WTC11 (cell line): ENCODE measurements at places on chromosomes 6 and 20. TPM values are rescaled to one million over a fixed set of nuclear protein-coding genes. Genes with fewer than 3 reads are reported as not detected.

GRCh38 chr20:46631874-46632446 is 19.3 kb downstream of the SLC13A3 start:
- no peak overlapping the region for H3K27ac ChIP-seq
- H3K4me3 ChIP-seq = no peak overlapping the region
- no peaks in the 10 kb centered on the region; the same call in 1 of the 2 replicates for H3K27me3 ChIP-seq
- peaks cover 12% of the 10 kb centered on the region for H3K36me3 ChIP-seq
- peaks cover 11% of the 10 kb centered on the region for H3K4me1 ChIP-seq

DNA sequence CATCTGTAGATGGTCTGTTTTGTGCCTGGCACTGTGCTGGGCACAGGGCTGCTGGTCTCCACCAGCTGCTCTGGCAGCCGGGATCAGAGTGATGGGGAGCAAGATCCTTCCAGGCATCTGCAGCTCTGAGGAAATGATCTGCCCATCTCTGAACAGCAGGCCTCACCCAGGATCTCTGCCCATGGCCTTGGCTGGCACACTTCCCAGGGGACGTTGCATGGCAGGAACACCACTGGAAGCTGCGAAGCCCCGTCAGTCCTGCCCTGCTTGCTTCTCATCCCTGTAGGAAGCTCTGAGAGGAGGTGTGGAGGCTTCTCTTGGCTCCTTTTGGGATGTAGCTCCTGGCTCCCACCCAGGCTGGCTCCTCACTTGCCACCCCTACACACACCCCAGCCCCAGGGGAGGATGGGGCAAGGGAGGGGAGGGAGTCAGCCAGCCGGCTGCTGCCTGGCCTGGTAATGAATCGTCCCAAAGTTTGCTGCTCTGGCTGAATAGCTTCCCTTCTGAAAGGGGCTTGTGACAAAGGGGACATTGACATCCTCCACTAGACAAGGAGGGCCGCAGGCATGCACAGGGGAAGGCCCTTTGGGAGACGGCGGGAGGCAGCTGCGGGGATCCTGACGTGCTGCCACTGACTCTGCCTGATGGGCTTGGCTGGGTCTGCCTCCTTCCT is 108.9 kb downstream of the VEGFA start:
- peaks cover 14% of the 10 kb centered on the region for H3K4me1 ChIP-seq
- no peaks in the 10 kb centered on the region for H3K27me3 ChIP-seq
- no peak for DNase-seq
- no peak overlapping the region for H3K27ac ChIP-seq
- no peaks in the 10 kb centered on the region for H3K36me3 ChIP-seq

DNA sequence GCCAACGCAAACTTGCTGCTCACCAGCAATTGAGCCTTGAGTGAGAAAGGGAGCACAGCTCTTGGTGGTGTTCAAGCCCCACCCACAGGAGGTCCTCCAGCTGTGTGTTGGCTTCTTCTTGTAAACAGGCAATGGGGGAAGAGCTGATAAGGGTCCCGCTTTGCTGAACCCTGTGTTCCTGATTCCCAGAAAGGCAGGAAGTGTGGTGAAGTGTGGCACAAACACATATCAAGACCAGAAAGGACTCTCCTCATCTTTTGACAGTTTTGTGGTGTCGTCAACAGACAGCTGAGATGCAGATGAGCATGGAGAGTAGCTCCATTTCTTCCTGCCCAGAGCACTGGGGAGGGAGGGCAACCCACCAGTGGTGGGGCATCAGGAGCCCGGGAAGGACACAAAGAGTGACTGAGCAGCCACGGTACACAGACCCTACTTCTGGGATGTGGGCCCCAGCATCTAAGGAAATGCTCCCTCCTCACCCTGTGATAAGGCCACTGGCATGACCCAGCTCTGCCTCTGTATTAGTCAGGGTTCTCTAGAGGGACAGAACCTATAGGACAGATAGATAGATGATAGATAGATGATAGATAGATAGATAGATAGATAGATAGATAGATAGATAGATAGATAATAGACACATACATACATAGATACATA is 188.9 kb upstream of the TAB2 start:
- no peak for DNase-seq
- H3K36me3 ChIP-seq = no peaks in the 10 kb centered on the region
- no peak overlapping the region for H3K27ac ChIP-seq
- no peaks in the 10 kb centered on the region for H3K4me1 ChIP-seq

PTCRA gene
- not detected in 3 replicates for total RNA-seq

SLPI gene
- total RNA-seq = 0.60 to 0.78 TPM (median 0.74 TPM) in 3 replicates

ABHD16B gene
- 0.11 TPM in 1 of 3 replicates, not detected in the others for total RNA-seq

RNF182 gene
- 4.4 to 7.1 TPM (median 6.7 TPM) in 3 replicates for total RNA-seq

DNA sequence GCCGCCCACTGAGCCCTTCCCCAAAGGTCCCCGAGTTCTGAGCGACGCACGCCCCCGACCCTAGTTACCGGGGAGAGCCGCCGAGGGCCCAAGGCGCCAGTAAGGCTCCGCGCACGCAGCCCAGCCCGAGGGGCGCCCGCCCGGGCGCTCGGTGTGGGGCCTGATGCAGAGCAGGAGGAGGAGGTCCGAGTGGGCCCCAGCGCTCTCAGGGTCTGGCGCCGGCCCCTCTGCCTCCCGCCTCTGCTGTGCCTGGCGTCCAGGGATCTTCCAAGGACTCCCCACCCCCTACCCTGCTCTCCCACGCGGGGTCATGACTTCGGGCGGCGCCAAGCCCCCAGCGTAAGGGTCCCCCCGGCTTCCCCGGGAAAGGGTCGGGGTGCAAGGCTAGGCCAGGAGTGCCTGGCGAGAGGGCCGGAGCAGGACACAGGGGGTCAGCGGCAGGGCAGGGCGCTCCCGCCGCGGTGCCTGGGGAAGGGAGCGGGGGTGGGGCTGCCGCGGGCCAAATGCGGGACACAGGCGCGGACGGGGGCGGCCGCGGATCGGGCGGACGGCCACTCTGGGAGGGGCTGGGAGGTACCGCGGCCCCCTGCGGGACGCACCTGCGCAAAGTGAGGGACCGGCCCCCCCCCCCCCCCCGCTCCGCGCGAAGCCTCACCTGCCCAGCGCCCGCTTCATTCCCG is 637 bp downstream of the ABHD12 start:
- H3K27ac ChIP-seq = no peak overlapping the region; the same call in 1 of the 2 replicates
- no peaks in the 10 kb centered on the region for H3K27me3 ChIP-seq
- DNase-seq = peak; percentile 51
- H3K4me3 ChIP-seq = peak overlapping the region; percentile 86

C6orf132 gene
- 38.1 to 52.6 TPM (median 38.2 TPM) in 3 replicates for total RNA-seq

GRCh38 chr6:43673444-43674084 is 14.0 kb downstream of the MRPS18A start:
- H3K4me1 ChIP-seq = peaks cover 20% of the 10 kb centered on the region
- H3K27me3 ChIP-seq = no peaks in the 10 kb centered on the region
- H3K36me3 ChIP-seq = peaks cover 59% of the 10 kb centered on the region
- H3K27ac ChIP-seq = no peak overlapping the region
- H3K4me3 ChIP-seq = no peak overlapping the region

DNA sequence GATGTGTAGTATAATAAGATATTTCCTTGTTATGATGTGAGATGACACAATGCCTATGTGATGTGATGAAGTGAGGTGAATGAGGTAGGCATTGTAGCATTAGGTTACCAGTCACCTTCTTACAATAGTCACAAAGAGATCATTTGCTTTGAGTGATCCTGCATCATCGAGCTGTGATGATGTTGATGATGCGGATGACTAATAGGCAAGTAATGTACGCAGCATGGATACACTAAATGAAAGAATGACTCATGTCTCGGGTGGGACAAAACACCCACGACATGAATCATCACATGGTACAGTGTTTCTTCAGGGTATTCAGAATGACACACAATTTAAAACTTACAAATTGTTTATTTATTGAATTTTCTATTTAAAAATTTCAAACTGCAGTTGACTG is 806.3 kb upstream of the GJE1 start:
- H3K4me3 ChIP-seq = no peak overlapping the region
- H3K4me1 ChIP-seq = no peaks in the 10 kb centered on the region
- no peaks in the 10 kb centered on the region for H3K27me3 ChIP-seq
- no peaks in the 10 kb centered on the region for H3K36me3 ChIP-seq

DNA sequence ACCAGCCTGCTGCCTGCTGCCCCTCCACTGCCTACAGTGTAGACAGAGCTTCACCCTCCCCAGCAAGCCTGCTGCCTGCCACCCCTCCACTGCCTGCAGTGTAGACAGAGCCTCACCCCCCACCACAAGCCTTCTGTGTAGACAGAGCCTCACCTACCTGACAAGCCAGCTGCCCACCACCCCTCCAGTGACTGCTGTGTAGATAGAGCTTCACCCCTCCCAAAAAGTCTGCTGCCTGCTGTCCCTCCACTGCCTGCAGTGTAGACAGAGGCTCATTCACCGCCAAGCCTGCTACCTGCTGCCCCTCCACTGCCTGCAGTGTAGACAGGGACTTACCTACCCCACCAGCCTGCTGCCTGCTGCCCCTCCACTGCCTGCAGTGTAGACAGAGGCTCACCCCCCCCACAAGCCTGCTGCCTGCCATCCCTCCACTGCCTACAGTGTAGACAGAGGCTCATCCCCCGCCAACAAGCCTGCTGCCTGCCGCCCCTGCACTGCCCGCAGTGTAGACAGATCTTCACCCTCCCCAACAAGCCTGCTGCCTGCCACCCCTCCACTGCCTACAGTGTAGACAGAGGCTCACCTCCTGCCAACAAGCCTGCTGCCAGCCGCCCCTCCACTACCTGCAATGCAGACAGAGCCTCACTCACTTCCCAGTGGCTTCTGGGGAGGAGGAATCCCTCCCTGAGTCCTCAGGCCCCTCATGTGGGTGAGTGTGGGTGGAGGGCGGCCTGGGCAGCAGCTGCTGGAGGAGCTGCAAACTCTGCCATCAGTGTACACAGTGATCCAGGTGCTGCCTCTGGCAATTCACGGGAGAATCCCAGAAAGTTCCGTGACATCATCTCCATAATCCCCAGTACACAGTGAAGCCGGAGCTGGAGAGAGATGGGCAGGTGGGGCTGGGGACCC is 140.9 kb downstream of the DLL1 start:
- no peak for DNase-seq
- peaks cover under 1% of the 10 kb centered on the region for H3K36me3 ChIP-seq
- no peak overlapping the region for H3K4me3 ChIP-seq
- H3K27ac ChIP-seq = no peak overlapping the region
- peaks cover 36% of the 10 kb centered on the region for H3K4me1 ChIP-seq

DNA sequence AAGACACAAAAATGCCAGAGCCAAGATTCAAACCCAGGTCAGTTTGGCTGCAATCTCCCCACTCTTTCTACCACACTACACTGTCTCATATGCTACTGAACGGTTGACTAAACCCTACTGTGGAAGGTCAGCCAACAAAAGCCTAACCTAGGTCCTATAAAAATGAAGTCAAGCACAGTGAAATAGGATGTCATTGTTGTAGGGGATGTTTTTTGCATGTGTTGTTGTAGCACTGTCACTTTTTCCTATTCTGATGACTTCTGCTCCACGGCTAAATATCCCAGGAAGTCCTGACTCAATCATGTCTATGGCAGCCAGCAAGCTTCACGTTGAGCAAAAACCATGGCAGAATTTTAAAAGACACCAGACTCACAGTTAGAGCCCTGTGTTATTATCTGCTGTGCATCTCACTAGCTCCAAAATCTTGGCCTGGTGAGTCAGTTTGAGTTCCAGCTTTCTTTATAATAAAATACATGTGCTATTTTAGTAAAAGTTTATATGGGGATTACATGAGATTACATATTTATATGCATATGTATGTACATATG is 322.1 kb upstream of the NT5E start:
- peaks cover 15% of the 10 kb centered on the region for H3K4me1 ChIP-seq
- no peak for DNase-seq
- H3K4me3 ChIP-seq = no peak overlapping the region
- no peaks in the 10 kb centered on the region for H3K36me3 ChIP-seq

DNA sequence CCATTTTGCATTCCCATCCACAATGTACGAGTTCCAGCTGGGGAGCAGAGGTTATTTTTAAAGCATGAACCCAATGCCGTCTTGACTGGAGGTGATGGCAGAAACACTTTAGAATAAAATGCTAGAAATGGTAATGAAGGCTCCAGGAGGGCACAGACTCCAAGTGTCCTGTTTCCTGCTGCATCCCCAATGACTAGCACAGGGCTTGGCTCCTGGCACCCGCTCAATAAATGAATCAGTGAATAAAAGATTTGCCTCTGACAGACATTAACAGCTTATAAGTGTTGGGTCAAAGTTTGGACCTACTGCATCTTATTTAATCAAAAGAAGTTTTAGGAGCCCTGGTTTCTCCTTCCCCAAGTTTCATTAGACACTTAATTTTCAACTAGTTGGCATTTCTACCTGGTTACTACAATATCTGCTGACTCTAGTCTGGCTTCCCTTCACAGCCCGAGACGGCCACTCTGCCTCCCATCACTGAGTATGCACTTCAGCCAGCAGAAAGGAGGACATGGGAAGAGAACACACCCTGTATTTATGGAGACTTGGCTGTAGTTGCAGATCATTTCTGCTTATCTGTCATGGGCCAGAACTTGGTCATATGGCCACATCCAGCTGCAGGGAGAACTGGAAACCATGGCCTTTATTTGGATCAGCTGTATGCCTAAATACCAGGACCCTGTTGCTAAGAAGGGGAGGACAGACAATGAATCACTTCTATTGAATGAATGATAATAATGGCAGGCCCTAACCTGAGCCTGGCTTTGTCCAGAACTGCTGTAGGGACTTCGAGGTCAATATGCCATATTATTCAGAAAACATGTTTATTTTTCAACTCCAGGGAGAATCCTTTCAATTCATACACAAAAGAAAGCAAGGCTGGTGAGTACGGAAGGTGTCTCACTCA is 63.1 kb downstream of the TTI1 start:
- peaks cover 52% of the 10 kb centered on the region for H3K27me3 ChIP-seq
- H3K4me3 ChIP-seq = no peak overlapping the region
- DNase-seq = no peak
- peaks cover 43% of the 10 kb centered on the region for H3K4me1 ChIP-seq

RBM24 gene
- 0.48 to 0.63 TPM (median 0.57 TPM) in 3 replicates for total RNA-seq

- DNase-seq = no peak
- H3K27ac ChIP-seq = peak overlapping the region; percentile 98
- peaks cover 6% of the 10 kb centered on the region; the same call in 1 of the 2 replicates for H3K36me3 ChIP-seq
- H3K27me3 ChIP-seq = peaks cover 10% of the 10 kb centered on the region
Observed at GRCh38 chr6:30571762-30572082, 480 bp downstream of the ABCF1 start.

DNA sequence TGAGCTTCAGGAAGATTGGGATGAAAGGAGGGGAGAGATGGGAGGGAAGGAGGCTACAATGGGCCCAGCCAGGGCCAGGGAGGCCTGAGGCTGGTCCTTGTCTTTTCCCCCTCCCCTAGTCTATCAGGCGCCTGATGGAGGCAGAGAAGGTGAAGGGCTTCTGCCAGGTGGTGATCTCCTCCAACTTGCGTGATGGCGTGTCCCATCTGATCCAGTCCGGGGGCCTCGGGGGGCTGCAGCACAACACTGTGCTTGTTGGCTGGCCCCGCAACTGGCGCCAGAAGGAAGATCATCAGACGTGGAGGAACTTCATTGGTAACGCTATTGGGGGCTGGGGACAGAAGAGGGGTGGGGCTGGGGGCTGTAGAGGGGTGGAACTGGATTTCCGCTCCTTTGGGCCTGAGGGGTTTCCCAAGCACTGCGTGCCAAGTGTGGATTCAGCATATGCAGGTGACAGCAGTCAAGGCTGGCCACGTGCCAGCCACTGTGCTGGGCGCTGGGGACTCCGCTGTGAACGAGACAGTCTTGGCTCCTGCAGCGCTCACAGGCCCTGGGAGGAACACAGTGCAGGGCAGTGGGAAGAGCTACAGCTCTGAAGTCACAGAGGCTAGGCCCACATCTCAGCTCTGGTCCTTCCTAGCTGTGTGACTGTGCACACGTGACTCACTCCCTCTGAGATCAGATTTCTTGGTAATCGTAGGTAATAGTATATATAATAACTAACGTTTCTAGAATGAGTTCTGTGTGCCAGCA is 22.7 kb downstream of the SLC12A5 start:
- no peak overlapping the region for H3K4me3 ChIP-seq
- no peaks in the 10 kb centered on the region for H3K36me3 ChIP-seq
- no peak overlapping the region for H3K27ac ChIP-seq
- H3K4me1 ChIP-seq = no peaks in the 10 kb centered on the region
- DNase-seq = no peak
